ENCODE measurements at places on chromosomes 12 and 14.

DNA sequence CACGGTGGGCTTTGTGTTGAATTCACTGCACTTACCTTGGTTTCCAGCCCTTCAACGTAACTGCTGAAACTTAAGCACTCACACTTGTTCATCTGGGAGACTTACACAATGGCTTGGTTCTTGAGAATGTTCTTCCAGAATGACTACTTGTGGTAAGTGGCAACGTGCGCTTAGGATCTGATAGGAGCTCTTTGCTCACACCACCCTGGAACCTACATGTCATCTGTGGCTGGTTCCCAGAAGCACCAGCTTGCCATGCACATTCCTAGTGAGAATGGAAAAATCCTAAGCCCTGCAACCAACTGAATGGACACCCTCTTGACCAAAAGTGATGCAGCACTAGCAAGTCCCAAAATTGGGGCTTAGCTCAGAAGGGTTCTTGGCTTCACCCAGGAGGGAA lies 59.0 kb upstream of the FAM181A start:
- no peak for DNase-seq

DNA sequence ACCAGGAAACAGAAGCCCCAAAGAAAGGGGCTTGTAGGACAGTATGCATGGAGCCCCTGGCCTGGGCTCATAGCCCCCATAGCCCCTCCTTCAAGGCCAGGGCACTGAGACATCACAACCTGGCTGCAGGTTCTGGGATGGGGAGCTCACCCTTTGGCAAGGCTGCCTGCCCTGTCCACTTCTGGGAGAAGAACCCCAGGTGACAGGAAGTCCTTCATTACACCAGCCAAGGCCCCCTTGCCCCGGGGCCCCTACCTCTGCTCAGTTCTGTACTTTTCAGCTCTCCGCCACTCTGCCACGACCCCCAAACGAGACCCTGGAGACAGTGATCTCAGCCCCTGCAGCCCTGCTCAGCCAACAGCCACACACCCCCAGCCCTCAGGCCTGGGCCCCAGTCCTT lies 223.2 kb upstream of the RTL1 start:
- DNase-seq: no peak

DNA sequence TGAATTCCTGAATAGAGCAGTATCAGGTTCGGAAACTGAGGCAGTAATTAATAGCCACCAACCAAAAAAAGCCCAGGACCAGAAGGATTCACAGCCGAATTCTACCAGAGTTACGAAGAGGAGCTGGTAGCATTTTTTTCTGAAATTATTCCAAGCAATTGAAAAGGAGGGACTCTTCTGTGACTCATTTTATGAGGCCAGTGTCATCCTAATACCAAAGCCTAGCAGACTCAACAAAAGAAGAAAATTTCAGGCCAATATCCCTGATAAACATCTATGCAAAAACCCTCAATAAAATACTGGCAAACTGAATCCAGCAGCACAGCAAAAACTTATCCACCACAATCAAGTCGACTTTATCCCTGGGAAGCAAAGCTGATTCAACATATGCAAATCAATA lies 202.3 kb upstream of the SLC16A7 start:
- DNase-seq: no peak

- DNase-seq: no peak
Measured at GRCh38 chr12:54725233-54725843, 77.2 kb upstream of the DCD start.

- DNase-seq: no peak
Measured at GRCh38 chr12:49962861-49963765, 1.4 kb downstream of the AQP5 start.

DNA sequence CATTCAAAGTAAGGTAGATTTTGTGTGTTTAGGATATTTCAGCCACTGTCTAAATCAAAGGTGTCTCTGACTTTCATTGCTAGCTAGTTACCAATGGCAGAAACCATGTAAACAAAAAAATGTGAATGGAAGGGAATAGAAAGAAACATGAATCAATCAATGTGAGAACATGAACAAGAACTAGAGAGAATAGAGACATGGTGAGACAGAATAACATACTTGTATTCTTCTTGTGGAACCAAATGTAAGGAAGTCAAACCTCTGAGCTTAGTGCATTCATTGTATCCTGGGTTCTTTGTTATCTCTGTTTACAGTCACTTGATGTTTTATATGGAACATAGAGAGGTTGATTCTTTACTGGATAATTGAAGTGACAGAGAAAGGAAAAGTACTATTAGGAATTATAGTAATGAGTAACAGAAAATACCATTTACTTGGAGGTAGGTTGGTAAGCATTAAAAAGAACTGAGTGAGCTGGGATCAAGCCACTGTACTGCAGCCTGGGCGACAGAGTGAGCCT lies 2.6 kb upstream of the WNK1 start:
- no peak for DNase-seq

- DNase-seq: no peak
Measured at GRCh38 chr12:115215544-115215943, 531.6 kb upstream of the TBX3 start.

GRCh38 chr12:13099066-13099843 lies 4.2 kb downstream of the GSG1 start:
- no peak for DNase-seq

GRCh38 chr12:15605881-15606590 lies 183.2 kb downstream of the EPS8 start:
- DNase-seq: no peak

DNA sequence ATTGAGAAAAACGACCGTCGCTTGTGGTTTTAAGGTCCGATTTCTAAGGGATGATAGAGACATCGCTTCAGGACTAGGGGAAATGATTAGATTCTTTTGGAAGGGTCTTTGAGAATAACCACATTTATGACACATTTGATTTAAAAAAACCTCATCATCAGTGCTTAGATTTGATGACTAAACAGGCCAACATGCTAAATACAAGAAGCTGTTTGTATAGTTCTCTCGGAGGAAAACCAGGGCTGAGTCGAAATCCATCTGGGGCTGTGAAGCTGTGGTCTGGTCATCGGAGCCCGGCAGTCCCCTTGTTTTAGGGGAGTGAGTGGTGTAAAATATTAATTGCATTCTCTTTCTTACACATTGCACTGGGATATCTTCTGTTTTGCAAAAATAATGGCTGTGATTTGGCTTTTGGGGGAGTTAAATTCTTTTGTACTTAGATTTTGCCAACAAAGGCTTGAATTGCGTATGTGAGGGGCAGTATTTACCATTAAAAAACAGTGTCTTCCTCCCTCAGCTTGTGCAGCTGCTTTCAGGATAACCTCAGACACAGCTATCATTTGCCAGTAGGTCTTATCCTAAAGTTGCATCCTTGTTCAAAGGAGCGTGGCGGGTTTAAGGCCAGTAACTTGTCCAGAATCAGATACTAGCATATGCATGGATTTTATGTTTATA lies 550 bp downstream of the GNG2 start:
- DNase-seq: no peak

GRCh38 chr14:21575661-21576060 lies 4.2 kb downstream of the OR10G3 start:
- no peak for DNase-seq

Measured in stimulated activated CD4-positive, alpha-beta T cell treated with anti-CD3 and anti-CD28 coated beads, Interleukin-2, amount 100 ng/mL, for 48 hours (primary cell).